ENCODE measurements at places on chromosomes 6 and 20. TPM values are rescaled to one million over a fixed set of nuclear protein-coding genes. Genes with fewer than 3 reads are reported as not detected.

- DNase-seq: no peak
- no peaks in the 10 kb centered on the region for H3K36me3 ChIP-seq
- H3K4me3 ChIP-seq: no peak overlapping the region
These were observed 129.2 kb downstream of the HFE start for GRCh38 chr6:26216359-26216885.

GRCh38 chr6:53691252-53691651 is 25.7 kb upstream of the KLHL31 start:
- H3K27ac ChIP-seq: no peak overlapping the region
- no peak for DNase-seq
- no peaks in the 10 kb centered on the region for H3K27me3 ChIP-seq
- H3K4me1 ChIP-seq: no peaks in the 10 kb centered on the region

DNA sequence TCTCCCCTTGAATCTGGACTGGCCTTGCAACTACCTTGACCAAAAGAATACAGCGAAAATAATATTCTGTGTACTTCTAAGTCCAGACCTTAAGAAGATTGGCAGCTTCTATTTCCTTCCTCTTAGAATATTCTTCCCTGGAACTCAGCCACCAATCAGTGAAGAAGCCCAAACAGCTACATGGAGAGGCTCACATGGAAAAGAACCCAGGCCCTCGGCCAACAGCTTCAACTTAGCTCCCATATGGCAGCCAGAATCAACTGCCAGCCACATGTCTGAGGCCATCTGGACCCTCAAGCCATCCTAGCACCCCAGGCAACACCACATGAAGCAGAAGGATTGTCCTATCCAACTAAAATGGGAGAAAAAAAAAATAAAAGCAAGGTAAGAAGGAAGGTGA is 178.8 kb downstream of the IBTK start:
- no peaks in the 10 kb centered on the region for H3K4me1 ChIP-seq
- H3K27me3 ChIP-seq: no peaks in the 10 kb centered on the region
- no peak for DNase-seq
- H3K27ac ChIP-seq: no peak overlapping the region
- no peaks in the 10 kb centered on the region for H3K36me3 ChIP-seq

GRCh38 chr6:52547647-52548352 is 29.1 kb downstream of the TRAM2 start:
- H3K27me3 ChIP-seq: no peaks in the 10 kb centered on the region
- DNase-seq: no peak
- no peak overlapping the region for H3K4me3 ChIP-seq
- peaks cover 40% of the 10 kb centered on the region for H3K4me1 ChIP-seq

DNA sequence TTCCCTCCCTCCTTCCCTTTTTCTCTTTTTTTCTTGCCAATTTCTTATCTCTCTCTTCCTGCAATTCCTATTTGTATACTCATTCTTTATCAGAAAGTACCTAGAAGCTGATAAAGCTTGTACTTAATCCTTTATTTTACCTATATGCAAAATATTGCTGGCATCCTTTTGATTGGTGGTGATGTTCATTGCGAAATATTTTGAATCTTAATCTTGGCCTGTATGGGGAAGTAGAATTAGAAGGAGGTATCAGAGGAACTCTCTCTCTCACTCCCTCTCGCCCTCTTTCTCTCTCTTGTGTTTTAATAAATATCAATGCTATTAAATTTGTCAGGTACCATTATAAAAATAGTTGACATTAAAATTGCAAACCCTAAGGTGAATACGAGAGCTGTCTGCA is 52.8 kb downstream of the UST start:
- DNase-seq: no peak
- H3K4me1 ChIP-seq: no peaks in the 10 kb centered on the region
- H3K4me3 ChIP-seq: no peak overlapping the region

DNA sequence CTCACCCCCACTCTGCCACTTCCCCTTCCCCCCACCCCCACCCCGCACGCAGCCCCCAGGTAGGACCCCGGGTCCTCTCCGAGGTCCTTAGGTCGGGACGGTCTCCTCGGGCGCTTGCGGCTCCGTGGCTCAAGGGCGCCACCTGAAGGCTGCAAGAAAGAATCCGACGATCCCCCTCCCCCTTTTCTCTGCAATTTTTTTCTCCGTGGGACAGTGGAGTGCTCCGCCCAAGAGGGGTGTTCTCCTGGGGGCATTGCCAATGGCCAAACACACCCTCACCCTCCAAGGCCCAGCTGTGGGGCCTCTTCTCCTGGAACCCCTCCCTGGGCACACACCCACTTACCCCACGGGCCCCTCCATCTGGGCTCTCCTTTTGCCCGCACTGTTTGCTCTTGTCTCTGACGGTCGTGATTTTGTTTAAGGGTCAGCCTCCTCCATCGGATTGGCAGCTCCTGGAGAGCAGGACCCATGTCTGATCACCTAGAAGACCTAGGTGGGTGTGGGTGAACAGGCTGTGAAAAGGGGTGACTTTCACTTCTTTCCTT is 1.1 kb upstream of the TMEM74B start:
- peaks cover 32% of the 10 kb centered on the region for H3K4me1 ChIP-seq
- H3K27ac ChIP-seq: no peak overlapping the region
- H3K4me3 ChIP-seq: peak overlapping the region; percentile 51
- peaks cover 7% of the 10 kb centered on the region for H3K27me3 ChIP-seq
- peak; percentile 34 for DNase-seq

DNA sequence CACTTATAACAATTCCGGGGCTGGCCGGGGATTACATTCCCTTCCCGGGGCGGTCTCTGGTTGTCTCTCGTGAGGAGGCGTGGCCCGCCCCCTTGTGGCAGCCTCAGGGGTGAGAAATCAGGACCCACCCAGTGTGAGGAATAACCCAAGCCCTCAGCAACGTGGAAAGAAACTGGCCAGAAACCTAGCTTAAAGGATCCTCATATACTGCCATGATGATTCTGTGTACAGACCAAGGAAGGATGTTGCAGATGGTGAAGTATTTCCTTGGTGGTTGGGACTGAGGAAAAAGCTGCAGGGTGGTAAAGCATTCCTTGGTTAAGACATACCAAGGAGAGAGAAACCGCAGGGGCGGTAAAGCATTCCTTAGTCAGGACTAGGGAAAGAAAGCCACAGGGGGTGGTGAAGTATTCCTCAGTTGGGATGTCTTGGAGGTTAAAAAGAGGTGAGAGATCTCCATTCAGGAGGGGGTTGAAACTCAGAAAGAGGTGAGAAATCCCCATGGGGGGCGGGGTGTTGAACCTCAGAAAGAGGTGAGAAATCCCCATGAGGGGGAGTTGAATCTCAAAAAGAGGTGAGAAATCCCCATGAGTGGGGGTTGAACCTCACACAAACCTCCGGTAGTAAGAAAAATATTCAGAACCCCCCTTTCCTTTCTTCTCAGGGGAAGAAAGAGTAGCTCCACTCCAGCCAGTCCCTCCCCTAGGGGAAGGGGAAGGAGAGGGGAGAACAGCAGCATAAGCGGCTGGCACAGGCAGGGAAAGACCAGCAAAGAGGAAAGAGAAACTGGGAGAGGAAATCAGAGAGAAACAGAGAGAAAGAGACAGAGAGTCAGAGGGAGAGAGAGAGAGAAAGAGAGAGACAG is 238.1 kb downstream of the RNGTT start:
- H3K36me3 ChIP-seq: no peaks in the 10 kb centered on the region
- H3K4me3 ChIP-seq: no peak overlapping the region
- H3K27ac ChIP-seq: no peak overlapping the region
- H3K4me1 ChIP-seq: no peaks in the 10 kb centered on the region
- DNase-seq: no peak

GRCh38 chr20:24049081-24049480 is 60.5 kb upstream of the GGTLC1 start:
- H3K36me3 ChIP-seq: no peaks in the 10 kb centered on the region
- no peaks in the 10 kb centered on the region for H3K4me1 ChIP-seq
- no peak for DNase-seq
- no peak overlapping the region for H3K4me3 ChIP-seq
- no peaks in the 10 kb centered on the region for H3K27me3 ChIP-seq
- no peak overlapping the region for H3K27ac ChIP-seq

- H3K27me3 ChIP-seq: no peaks in the 10 kb centered on the region
- H3K27ac ChIP-seq: no peak overlapping the region
- peaks cover 93% of the 10 kb centered on the region for H3K36me3 ChIP-seq
- no peak overlapping the region for H3K4me3 ChIP-seq
- no peaks in the 10 kb centered on the region for H3K4me1 ChIP-seq
These were observed 10.6 kb downstream of the RBM39 start for GRCh38 chr20:35731469-35731788.

- H3K27me3 ChIP-seq: no peaks in the 10 kb centered on the region
- H3K36me3 ChIP-seq: peaks cover 25% of the 10 kb centered on the region
- no peak for DNase-seq
- peak overlapping the region; percentile 91 for H3K4me3 ChIP-seq
These were observed 1.4 kb downstream of the CLIC1 start for GRCh38 chr6:31734821-31735406.

- no peak overlapping the region for H3K4me3 ChIP-seq
- H3K27ac ChIP-seq: no peak overlapping the region
- no peaks in the 10 kb centered on the region for H3K27me3 ChIP-seq
- H3K4me1 ChIP-seq: no peaks in the 10 kb centered on the region
- DNase-seq: no peak
These were observed 271.4 kb downstream of the ALDH8A1 start for GRCh38 chr6:134678436-134678889.

DNA sequence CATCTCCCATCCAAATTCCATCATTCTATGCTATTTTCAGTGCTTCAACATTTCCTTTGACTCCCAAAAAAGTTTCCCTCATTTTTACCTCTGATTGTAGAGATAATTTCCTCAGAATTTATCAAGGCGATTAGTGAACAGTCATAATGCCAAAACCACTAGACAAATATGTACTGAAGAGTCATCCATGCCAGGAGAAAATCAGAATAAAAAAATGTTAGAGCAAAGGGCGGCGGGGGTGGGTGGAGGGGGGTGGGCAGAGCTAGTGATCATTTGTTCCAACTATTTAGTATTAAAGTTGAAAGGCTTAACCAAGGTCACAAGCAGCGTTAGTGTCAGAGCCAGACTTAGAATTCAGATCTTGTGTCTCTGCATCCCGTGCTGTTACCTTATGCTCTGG is 5.3 kb upstream of the ADGRF5 start:
- no peak for DNase-seq
- H3K4me1 ChIP-seq: no peaks in the 10 kb centered on the region
- H3K27ac ChIP-seq: no peak overlapping the region

DNA sequence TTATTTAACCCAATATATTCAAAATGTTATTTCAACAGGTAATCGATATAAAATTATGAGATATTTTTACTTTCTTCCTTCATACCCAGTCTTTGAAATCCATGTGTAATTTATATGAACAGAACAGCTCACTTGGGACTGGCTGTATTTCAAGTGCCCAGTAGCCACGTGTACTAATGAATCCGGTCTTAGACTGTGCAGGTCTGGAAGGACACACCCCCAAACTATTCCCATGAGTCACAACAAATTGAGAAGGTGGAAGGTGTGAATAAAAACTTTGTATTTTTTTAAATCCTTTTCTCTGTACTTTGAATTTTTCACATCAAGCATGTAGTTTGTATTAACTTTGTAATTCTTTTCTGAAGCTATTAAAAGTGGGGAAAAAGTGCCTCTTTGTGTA is 2.8 kb downstream of the UNC5CL start:
- no peaks in the 10 kb centered on the region for H3K27me3 ChIP-seq
- peaks cover 39% of the 10 kb centered on the region for H3K4me1 ChIP-seq
- DNase-seq: peak; percentile 19
- H3K36me3 ChIP-seq: no peaks in the 10 kb centered on the region
- H3K27ac ChIP-seq: no peak overlapping the region

DNA sequence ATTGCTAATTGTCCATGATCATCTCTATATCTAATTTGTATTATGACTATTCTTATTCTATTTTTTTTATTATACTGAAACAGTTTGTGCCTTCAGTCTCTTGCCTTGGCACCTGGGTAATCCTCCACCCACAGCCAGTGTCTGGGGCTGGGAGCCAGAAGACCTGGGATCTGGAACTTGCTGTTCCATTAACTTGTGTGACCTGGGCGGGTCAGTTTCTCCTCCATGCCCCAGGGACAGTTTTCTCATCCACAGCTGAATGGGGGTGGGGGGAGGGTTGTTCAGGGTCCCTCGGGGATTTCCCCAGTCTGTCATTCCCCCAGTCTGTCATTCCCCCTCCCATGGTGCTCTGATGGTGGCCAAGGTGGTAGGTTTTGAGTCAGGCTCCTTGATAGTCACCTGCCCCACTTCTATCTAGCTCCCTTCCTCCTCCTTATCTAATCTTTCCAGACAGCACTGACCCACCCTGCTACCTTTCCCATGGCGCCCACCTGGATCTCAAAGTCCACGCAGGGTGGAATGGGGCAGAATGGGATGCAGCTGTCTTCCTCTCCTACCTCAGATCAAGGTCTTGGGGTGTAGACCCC is 10.9 kb downstream of the ITPR3 start:
- DNase-seq: no peak
- H3K27ac ChIP-seq: no peak overlapping the region
- no peak overlapping the region for H3K4me3 ChIP-seq
- H3K27me3 ChIP-seq: no peaks in the 10 kb centered on the region
- no peaks in the 10 kb centered on the region for H3K36me3 ChIP-seq

DNA sequence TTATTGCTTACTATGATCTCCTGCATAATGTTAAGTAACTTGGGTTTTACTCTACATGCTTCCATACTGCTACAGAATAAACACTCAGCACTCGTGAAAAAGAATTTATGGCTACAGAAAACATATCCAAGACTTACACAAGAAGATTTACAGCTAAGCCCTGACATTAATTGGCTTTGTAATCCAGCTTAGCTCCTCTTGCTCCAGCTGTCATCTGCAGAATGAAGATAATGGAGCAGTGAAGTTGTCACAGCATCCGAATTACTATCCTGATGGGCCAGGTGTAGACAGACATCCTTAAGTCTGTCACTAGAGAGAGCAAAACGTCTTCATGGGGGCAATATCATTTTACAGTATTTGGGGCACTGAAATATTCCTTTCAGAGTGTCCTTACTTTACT is 155.3 kb downstream of the PRKN start:
- no peak overlapping the region for H3K27ac ChIP-seq
- no peak overlapping the region for H3K4me3 ChIP-seq
- no peaks in the 10 kb centered on the region for H3K36me3 ChIP-seq
- no peak for DNase-seq

- H3K27ac ChIP-seq: no peak overlapping the region
- no peaks in the 10 kb centered on the region for H3K36me3 ChIP-seq
- H3K4me3 ChIP-seq: no peak overlapping the region
These were observed 571.8 kb upstream of the IMPG1 start for GRCh38 chr6:76644231-76644630.

The FUT9 gene
- total RNA-seq: not detected

The TGM3 gene
- not detected for total RNA-seq

The CCN6 gene
- not detected for total RNA-seq
